ENCODE measurements at places on chromosomes 1 and 21.

DNA sequence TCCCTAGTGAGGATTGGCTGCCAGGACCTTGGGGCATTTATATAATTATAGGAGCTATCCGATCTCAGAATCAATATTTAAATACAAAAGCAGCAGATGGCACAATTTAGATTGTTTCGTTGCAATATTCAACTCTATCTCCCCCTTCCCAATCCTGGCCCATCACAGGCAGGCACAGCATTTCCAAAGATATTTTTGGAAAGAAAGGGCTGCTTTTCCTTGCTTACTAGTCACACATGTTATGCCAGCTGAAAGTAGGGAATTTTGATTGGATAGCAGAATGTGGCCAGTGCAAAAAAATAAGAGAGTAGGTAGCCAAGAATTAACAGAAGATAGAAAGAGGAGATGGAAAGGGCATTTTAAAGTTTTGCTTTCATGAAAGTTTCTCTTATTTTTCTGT lies 37.9 kb downstream of the IL12RB2 start:
- DNase-seq: no peak

DNA sequence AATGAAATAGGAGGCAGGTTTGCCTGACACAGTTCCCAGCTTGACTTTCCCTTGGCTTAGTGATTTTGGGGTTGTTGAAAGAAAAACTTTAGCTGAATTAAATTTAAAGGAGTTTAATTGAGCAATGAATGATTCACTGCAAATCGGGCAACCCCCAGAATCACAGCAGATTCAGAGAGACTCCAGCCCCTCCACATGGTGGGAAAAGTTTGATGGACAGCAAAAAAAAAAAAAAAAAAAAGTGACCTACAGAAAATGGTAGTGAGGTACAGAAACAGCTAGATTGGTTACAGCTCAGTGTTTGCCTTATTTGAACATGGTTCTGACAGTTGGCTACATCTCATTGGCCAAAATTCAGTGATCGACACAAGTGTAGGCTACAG lies 12.6 kb upstream of the IFNAR2 start:
- DNase-seq: no peak

DNA sequence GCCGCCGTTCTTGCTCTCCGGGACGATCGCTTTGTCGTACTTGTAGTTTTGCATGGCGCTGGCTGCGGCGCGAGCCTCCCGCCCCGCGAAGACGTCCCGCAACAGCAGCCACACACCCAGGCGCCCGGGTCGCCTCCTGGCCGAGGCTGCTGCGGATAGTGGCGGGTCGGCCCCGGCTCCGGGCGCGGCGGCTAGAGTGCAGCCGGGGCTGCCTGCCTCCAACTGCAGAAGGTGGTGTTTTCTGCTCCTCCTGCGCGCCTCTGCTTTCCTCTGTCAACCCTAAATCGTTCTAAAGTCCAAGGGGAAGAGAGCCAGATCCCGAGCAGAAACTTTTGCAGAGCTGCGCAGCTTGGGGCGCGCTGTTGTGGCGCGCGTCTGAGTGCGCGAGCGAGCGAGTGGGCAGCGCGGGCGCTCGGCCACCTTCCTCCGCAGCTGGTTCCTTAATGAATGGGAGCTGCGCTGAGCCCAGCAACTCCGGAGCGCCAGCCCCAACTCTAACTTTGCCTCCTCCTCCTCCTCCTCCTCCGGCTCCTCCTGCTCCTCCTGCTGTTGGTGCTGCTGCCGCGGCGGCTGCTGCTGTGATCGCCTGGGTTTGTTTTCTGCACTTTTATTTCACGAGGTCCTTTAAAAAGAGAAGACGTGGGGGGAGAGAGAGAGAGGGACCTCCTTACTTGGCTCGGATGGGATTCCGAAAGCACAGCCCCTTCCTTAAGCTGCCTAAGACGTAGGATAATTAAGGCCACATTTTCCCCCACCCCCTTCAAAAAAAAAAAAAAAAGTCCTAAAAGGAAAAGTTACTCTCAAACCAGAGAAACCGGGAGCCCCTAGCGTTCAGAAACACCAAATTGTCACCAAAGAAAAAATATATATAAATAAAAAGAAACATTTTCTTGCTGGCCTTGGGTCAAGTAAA lies at the start of gene PLPP3:
Gene PLPP3 (minus strand): TSS at position 601 of the 913 bp plus-strand sequence. CDS start 547 bp downstream, at position 54.
- peak; percentile 68 for DNase-seq

- DNase-seq: no peak
These were observed 5.6 kb upstream of the LACTBL1 start for GRCh38 chr1:22978299-22978698.

- no peak for DNase-seq
These were observed 67.0 kb upstream of the SSX2IP start for GRCh38 chr1:84757301-84757700.

DNA sequence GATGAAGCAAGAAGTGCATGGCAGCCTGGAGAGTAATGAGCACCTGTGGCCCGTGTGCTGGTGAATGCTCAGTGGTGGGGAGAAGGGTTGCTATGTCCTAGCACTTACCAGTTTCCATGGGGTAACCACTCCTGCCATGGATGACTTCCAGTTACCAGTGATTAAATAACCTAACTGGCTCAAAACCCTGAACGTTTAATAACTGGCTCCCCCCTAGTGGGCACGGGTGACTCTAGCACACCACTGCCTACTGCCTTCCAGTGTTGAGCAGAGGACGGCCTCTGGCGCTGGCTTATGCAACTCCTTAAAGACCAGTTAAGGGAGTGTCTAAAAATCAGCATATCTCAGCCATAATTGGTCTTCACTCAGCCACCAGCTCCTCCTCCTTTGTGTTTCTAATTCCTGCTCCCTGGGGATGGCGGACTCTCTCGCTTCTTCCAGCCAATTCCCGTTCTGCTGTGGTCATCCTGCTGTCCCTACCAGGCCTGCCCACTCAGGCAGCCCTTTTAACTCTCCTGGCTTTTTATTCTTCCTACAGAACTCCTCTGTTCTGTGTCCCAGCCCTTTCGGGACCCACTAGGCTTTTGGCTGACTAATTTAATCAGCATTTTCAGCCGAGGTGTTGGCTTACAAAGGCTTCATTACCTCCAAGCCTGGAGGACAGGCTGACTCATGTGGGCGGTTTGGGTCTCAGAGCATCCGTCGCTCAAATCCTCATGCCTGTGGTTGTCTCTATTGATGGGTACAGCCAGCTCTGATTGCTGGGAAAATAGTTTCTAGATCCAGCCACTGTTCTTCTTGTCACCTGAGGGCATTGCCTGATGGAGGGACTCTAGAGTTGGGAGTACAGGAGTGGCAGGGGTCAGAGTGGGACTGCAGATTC lies 332.4 kb downstream of the CAMTA1 start:
- peak; percentile 26 for DNase-seq

DNA sequence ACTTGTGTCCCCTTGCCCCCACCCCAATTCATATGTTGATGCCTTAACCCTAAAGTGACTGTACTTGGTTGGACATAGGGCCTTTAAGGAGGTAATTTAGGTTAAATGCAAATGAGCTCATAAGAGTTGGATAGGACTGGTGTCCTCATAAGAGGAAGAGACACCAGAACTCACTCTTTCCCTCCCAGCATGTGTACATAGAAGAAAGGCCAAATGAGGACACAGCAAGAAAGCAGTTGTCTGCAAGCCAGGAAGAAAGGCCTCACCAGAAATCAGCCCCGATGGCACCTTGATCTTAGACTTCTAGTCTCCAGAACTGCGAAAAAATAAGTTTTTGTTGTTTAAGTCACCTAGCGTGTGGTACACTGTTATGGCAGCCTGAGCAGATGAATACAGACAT lies 45.5 kb downstream of the RAB3GAP2 start:
- no peak for DNase-seq

GRCh38 chr1:111989531-111990025 lies at the start of gene KCND3:
TSS of gene KCND3 (minus strand) at chr1:111989668.
- DNase-seq: peak; percentile 21

DNA sequence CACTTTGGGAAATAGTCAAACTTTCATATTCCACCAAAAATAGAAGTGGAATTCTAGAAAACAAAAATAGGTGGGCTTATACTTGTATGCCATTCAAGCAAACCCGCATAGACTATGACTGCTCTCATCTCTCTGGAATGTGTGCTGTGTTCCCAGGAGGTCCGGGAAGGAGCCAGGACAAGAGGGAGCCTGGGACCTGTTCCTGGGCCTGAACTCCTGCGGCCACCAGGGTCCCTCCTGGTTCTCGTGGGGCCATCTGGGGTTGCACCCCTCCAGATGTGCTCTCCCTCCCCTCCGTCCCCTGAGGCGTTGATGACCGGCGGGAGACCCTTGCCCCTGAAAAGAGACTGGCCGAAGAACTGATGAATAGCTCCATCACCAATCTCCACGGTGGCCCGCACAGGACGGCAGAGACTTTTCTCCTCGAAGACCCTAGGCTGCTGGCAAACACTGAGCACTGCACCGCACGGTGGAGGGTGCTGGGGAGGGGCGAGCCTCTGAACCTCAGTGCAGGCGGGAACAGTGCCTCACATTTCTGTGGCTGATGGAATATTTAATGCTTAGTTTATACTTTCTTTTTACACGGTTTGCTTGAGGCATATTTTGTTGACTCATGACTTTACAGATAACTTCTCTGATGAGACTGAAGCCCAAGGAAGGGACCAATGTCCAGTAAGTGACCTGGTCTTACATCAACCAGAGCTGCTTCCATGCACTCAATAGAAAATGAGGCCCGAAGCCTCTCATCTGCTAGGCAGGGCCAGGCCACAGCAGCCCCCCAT lies 9.6 kb upstream of the ADARB1 start:
- DNase-seq: no peak

- DNase-seq: no peak
These were observed 12.1 kb downstream of the RHOU start for GRCh38 chr1:228747301-228747935.

DNA sequence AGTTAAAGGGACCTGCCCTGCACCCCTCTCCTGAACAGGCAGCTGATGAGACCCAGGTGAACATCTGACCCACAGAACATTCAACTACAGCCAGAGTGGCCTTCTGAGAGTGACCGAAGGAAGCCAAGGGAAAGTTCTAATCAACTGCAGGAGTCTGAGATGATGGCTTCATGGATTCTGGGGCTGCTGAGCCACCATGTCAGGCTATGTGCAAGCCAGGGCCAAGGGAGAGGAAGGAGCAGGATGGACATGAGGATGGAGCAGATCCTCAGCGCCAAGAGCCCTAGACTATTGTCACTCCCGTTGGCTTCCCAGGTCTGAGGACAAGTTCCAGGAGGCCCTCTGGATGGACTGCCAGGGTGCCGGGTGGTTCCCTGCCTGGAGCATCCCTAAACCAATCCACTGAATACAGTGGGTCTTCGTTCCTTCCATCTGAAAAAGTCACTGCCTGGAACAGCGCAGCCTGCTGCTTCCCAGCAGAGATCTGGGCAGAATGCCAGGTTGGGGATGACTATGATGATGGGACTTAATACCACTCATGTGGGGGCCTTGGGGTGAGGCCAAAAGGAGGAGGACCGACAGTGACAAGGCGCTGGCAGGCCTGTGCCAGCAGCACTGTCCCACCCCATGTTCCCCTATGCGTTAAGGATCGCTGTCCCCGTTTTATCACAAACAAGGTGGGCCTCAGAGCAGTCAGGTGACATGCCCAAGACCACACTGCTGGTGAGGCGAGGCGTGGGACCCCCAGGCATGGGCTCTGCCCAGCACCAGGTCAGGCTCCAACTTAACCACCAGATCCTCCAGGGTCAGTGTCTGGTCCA lies 19.8 kb downstream of the SPOCD1 start:
- no peak for DNase-seq

DNA sequence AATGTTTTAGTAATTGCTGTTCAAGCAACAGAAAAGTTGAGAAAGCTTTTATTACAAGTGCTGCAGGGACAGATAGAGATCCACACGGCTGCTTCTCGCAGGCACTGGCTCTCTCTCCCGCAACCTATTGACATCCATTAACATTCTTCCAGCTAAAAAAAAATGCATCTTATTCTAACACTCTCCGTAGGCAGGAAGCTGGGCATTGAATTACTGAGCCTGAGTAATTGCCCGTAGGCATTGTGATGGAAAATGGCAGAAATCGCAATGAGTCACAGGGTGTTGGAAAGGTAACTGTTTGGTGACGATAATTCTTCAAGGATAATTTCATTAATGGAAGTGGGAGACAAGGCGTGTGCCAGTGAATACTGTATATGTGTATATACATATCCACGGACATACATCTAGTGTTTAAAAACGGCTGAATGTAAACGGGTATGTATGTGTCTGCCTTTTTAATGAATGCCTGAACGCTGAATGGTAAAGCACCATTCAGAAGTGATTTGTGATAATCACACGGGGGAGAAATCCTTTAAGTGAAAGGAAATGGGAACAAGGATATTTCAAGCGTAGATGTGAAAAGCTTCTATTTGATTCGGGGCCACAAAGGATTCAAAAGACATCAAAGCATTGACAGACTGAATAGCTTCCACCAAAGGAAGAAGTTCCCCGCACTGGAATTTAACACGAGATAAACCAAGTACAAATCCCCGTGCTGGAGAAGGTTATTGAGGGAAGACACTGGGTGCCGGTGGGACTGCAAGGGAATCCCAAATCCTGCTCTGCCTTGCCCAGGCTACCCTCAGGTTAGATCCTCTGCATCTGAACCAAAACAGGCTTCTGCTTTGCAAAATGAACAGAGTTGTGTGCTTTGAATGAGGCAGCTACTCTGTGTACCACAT lies 567.2 kb downstream of the NPHP4 start:
- no peak for DNase-seq

- no peak for DNase-seq
These were observed 72.8 kb downstream of the MRPL37 start for GRCh38 chr1:54272772-54273091.

DNA sequence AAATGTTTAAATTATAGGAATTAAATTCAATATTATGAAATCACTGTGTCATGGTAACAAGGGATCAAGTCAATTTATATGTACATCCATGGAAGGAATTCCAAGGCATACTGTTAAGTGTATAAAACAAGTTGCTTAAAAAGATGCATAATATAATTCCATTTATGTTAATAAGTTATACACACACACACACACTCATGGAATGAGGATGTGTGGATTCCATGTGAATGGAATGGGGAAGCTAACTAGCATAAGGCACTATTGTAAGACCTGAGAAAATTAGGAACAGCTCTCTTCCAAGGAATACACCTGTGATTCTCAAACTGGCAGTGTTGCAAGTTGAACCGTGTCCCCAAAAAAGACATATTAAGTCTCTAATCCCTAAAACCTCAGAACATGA lies 17.6 kb upstream of the TRAF3IP3 start:
- DNase-seq: no peak

GRCh38 chr1:44453798-44454349 lies 48.8 kb downstream of the RNF220 start:
- no peak for DNase-seq

GRCh38 chr1:234490793-234491479 lies 12.0 kb upstream of the TARBP1 start:
- DNase-seq: no peak

- no peak for DNase-seq
These were observed 25.3 kb upstream of the RCAN3 start for GRCh38 chr1:24477309-24477708.
